ENCODE measurements at places on chromosomes 4 and X.

DNA sequence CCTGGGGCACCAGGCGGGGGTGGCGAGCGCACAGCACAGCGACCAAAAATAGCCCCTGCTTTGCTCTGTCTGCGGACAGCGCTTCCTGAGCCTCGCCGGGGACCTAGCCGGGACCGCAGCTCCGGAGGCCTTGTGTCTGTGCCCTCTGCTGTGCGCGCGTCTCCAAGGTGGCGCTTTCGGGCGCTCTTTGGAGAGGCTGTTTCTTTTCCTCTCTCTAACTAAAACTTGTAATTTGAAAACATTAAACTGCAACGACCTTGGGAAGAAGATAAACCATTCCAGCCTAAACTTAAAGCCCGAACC, 3.4 kb downstream of the ARX start:
- DNase-seq = no peak

DNA sequence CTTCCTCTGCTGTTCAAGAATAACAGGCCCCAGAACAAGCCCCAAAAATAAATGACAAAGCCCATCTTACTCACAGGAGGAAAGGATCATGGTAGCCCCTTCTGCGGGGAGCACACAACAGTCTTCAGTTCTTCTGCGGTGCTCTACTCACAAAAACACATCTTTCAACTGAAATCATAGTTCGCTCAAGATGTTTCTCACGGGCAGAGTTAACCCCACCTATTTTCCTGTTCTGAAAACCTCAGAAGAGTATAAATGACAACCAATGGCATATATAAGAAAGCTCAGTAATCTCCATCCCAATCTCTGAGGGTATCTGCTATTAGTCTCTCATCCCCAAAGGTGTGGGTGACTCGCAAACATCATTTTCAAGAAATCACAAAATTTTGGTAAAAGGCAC, at the start of gene TXK:
Gene TXK, minus strand, starts transcription at position 170 of the 400 bp plus-strand sequence. Its CDS starts 80 bp downstream, at position 90.
- DNase-seq = no peak

GRCh38 chrX:42715701-42716262, 62.2 kb downstream of the PPP1R2C start:
- no peak for DNase-seq

- DNase-seq = peak; percentile 58
Measured at GRCh38 chrX:112738347-112739033, 58.8 kb upstream of the LHFPL1 start.

GRCh38 chr4:12221031-12221430, 792.3 kb upstream of the HS3ST1 start:
- no peak for DNase-seq

GRCh38 chr4:102500352-102500695, 835 bp upstream of the NFKB1 start:
- DNase-seq = no peak

GRCh38 chr4:77465271-77465670, 140.3 kb upstream of the CXCL13 start:
- DNase-seq = peak; percentile 10

DNA sequence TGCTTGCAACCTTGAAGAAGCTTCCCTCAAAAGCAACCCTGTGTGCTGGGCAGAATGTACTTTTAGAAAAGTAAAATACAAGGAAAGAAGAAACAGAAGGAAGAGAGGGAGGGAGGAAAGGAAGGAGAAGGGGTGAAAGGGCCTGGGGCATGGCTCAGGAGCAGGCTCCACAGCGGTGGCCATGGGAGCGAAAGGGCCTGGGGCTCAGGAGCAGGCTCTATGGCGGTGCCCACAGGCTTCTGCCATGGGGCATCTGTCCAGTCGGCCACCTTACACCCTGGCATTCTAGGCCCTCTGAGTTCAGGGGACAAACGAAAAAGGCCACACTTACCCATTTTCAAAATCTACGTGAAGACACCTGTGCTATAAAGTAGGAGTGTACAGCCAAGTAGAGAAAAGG, 31.4 kb downstream of the GAK start:
- no peak for DNase-seq

DNA sequence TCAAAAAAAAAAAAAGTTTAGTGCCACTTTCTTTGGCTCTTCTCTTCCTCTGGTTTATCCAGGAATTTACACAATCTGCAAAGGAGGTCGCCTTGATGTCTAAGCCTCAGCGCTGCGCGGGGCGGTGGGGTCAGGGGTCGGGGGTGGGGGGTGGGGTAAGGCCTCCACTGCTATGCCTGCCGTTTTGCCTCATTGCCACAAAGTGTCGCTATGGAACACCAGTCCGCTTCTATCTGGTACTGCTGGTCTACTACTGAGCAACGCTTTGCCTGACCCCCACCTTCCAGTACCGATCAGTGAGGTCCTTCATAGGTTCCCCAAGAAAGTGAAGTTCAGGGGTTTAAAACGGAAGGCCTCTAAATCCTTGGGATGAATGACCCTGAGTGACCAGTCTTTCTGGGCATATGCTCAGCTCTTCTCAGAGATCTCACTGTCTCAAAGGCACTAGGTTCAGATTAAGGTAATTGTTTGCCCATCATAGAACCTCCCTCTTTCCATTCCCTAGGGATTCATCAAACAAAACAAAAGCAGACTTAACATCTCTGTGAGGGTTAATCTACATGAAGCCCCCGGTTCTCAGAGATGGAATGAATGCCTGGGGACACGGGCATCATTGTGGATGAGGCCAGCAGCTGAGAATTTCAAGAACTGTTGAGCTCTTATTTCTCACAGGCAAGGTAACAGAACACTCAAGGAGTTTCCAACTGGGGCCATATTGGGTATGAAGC, 16.9 kb upstream of the TSR2 start:
- DNase-seq = peak; percentile 1

GRCh38 chr4:125789023-125789422, 474.3 kb downstream of the FAT4 start:
- no peak for DNase-seq

DNA sequence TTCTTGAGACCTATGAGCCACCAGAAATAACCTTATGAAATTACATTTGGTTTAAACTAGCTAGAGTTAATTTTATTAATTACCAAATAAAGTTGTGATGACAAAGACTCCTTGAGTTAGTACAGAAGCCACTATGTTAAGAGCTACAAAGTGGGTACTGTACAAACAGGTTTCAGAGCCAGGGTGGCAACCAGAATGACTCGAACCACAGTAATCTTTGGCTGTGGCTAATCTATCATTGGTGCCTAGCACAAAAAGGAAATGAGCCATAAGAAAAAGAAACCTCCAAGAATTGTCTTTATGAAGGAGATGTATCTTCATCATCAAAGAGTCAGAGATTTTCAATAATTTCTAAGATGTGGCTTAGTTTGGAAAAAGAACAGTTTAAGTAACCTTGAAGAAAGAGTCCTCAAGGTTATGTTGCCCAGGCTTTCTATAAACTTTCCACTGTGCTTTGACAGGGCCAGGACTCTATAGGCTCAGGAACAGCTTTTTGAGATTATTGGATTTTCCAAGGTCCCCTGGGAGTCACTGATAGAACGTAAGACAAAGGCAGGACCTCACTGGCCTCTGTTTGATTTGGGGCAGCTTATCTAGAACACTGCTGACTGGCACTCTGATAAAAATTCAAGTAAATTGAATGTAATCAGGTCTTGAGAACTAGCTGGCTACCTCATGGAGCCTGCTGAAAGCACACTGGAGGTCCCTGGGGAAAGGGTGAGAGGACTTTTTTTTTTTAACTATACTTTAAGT, 777.7 kb downstream of the STIM2 start:
- DNase-seq = peak; percentile 3

DNA sequence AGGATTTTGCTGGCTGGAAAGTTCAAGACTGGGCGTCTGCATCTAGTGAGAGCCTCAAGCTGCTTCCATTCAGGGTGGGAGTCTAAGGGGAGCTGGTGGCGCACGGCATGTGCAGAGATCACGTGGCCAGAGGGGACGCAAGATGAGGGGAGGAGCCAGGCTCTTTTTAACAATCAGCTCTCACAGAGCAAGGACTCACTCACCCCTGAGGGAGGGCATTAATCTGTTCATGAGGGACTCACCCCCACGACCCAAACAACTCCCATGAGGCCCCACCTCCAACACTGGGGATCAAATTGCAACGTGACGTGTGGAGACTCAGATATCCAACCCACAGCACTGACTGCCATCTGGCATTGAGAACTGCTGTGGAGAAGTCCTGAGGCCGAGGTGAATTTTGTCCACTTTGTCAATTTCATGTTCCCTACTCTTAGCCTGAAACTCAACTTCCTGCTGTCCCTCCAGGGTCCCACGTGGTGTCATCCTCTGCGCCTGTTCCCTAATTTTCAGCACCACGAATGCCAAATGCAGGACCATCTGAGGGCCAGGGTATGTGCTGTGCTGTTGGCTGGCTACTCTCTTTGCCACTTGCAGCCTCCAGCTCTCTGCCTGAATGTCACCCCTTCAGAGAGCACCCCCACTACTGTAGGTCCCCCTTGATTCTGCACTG, 5.6 kb downstream of the ZFP92 start:
- no peak for DNase-seq

DNA sequence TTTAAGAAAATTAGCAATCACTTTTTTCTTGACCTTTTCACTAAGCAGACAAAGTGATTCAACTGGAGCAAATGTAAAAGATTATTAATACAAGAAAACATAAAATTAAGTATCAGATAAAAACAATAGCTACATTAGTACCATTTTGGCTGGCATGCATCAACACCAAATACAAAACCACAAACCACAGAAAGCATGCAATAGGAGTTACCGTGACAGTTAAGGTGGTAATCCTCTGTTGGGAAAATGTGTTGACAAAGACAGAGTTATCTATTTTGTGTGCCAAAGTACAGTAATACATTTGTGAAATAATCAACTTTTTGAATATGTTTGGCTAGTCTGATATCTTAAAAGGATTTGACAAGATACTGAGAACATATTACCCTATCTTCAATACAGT, 89.8 kb upstream of the ETNPPL start:
- DNase-seq = no peak

GRCh38 chrX:107730298-107730655, 45.3 kb downstream of the TSC22D3 start:
- no peak for DNase-seq

- no peak for DNase-seq
Measured at GRCh38 chr4:52868133-52868532, 6.0 kb downstream of the RASL11B start.

GRCh38 chr4:20844311-20844710, 144.1 kb downstream of the PACRGL start:
- no peak for DNase-seq

DNA sequence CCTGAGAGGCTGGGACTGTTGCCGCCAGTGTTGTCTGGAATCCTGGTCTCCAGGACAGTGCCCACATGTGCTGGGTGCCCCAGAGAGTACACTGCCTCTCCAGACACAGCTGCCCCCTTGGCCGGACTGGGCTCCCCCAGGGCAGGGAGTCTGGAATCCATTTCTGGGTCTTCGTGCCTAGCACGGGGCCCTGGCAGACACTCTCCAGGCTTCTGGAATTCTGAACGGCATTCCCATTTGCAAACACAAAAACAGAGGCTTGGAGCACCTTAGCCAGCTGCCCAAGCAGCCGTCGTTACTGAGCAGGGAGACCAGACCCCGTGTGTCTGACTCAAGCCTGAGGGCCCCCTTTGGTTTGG, 20.8 kb downstream of the HMX1 start:
- DNase-seq = no peak

GRCh38 chrX:71167031-71167781, 22.6 kb downstream of the NLGN3 start:
- no peak for DNase-seq

- DNase-seq = no peak
Measured at GRCh38 chrX:12702509-12703091, 88.6 kb upstream of the PRPS2 start.

Data from fibroblast of skin of right quadriceps (primary cell).